ENCODE measurements at places on chromosomes 1 and 21.
A peak's percentile ranks its signal among the peaks of the same experiment; 100 is the strongest.

GRCh38 chr1:236829085-236829484 is 34.0 kb downstream of the MTR start:
- no peak for DNase-seq

DNA sequence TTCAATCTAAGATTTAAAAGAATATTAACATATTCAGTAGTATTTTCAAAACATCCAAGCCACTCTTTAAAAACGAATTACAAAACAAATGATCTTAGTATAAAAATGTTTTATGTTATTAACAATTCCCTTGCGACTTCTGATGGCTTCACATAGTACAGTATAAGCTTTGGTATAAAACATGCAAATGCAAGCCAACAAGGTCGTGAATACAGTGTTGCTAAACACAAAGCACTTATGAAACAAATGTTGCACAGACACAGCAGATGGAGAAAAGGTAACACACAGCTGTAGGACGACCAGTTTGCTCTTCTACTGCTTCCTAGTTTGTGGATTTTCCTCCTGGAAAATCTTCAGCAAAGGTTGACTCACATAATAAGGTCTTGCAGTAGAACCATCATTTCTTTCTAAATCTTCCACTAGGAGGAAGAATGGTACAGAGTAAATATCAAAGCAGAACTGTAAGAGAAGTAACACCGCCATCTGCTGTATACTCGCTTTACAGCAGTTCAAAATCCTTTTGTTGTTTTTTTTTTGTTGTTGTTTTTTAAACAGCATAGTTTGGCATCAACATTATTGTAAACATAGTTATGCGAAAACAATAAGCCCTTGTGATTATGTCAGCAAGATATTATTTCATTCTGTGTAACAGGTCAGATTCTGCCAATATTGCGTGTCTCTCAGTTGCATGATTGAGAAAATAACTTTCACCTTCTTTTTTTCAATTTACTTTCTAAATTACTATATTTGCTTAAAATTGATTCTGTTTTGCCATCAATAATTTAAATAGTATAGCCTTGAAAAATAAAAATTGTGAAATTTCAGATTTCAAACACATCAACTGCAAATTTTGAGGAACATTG is 69.5 kb downstream of the LHX8 start:
- peak; percentile 26 for DNase-seq

GRCh38 chr1:180981596-180982387 is 40.9 kb downstream of the STX6 start:
- DNase-seq, result no peak

DNA sequence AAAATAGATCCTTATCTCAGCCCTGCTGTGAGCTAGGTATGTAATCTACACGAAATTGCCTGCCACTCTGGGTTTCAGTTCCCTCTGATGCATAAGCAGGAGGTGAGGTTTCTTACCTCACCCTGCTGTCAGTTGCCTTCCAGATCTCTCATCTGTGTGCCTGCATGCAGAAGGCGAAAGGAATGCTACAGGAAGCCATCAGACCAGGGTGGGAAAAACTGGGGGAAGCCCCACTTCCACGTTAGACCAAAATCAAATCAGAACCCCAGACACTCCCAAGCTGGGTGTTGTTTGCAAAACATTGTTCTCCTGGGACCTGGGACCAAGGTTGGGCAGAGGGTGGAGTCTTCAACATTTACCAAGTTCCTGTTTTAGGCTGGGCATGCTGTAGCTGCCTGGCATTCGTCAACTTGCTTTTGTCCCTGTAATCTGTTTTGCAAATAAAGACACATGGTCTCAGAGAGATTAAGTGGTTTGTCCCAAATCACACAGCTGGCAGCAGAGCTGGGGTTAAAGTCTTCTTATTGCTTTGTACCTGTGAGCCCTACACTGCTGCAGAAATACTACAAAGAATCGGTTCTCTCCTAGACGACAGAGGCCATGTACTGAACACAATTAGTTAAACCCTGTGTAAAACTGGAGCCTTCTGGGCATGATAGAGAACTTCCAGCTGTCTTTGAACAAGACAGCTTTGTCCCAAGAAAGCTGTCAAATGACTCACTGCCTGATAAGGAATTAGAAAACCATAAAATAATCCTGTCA is 389.7 kb upstream of the RUNX1 start:
- no peak for DNase-seq

DNA sequence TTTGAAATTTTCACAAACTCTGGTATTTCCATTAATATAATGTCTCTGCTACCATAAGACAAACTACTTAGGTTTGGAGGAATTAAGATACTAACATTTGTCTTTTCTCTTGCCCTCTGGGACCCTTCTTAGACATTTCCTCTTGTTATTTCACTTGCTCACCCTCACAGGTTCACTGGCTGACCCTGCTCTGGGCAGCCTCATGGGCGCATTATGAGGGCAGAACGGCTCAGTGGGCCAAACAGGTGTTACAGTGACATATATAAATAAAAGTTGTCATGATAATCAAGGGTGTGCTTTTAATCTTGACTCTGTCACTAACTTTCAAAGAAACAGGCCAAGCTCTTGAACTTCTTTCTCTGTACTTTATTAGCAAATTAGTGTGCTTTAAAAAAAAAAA is 46.5 kb downstream of the ZNHIT6 start:
- DNase-seq, result no peak

DNA sequence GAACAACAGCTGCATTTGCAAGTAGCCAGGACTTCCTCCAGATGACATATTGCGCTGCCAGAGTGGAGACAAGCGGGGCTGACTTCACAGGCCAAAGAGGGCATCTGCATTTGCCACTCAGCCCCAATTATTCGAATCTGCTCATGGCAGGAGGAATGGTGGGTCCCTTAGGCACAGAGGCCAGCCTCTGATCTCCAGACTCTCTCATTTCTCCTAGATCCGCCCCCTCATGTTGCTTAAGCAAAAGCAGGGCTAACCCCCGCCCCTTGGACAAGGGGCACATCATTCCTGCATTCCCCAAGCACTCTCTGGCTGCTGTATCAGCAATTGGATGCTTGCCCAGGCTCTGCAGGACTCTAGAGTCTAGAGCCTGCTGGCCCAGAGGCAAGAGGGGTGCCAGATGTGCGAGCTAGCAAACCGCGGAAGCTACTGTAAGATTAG is 262.4 kb downstream of the ST6GALNAC3 start:
- DNase-seq, result peak; percentile 27

- no peak for DNase-seq
Measured at GRCh38 chr21:38916214-38916964, 110.7 kb downstream of the ETS2 start.

- no peak for DNase-seq
Measured at GRCh38 chr1:158035976-158036583, 42.6 kb downstream of the KIRREL1 start.

GRCh38 chr1:234094172-234094571 is 189.7 kb downstream of the SLC35F3 start:
- no peak for DNase-seq

DNA sequence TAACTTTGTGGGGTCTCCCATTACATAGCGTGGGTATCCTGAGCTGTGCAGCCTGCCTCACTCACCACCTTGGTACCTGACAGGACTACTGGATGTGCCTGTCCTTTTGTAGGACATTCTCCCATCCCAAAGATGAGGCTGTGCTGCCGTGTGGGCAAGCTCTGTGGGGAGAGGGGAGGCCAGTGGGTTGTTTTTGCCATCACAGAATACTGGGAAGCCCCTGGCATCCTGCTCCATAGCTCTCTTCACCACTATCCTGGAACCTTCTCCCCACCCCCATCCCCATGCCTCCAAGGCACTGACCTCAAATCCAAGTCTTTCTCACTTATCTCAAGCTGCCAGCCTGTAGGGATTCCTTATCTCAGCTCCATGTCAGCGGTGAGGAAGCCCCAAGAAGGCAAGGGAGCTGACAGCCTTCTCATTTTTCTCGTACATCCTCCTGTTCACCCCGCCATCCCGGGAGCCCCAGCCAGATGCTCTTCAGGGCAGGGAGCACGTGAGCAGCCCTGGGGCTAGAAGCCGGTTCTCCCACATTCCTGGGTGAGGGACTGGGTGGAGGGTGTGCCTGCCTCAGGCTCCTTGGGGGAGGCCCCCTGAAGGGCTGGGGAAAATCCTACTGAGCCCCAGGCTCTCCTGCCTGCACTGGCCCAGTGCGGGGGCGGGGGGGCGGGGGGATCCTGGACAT is 2.4 kb upstream of the ELF3 start:
- no peak for DNase-seq

- DNase-seq, result no peak
Measured at GRCh38 chr1:118148034-118148433, 37.0 kb downstream of the SPAG17 start.

All from AG08396 (cell line).